ENCODE measurements at places on chromosomes 2 and 18.

- peak; percentile 41 for DNase-seq
Observed at GRCh38 chr2:18749912-18750526, 160.7 kb upstream of the NT5C1B start.

DNA sequence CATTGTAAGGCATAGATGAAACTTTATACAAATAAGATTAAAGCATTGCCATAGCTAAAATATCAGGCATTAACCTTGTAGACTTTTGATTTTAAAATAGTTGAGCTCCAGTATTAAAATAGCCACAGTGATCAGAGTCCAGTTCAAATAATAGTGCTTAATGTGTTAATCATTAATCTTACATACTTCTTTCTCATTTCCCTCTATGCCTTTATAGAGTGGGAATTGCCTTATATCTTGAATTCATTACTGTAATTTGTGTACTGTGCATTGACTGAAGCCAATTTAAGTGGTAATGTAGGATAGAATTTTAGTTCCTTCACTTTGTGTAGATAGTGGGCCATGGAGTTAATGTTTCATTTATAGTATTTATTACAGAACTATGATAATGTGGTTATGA lies 549.2 kb upstream of the VWC2L start:
- no peak for DNase-seq

DNA sequence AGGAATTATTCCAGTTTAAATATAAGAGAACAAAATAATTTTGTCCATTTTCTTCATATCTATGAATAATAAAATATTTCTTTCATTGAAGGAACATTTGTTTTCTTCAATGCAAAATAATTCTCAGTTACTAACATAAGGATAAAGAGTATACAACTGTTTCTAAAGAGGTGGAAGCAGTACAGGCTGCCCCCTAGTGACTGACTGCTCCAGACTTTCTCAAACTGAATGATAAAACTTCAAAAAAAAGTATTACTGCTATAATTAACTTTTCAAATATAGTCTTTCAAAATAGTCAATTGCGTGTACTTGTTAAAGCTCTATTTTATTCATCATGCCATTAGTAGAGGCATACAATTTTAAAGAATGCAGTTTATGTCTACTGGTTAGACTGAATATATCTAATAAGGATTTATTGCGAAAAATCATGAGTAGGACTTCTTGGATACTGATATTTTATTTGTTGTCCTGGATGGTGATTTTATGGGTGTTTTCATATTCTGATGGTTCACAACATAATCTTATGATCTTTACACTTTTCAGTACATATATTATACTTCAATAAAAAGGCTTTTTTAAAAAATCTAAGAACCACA lies 100.1 kb downstream of the WDPCP start:
- peak; percentile 17 for DNase-seq

GRCh38 chr2:80351231-80351630 lies 46.7 kb upstream of the LRRTM1 start:
- no peak for DNase-seq

- no peak for DNase-seq
Observed at GRCh38 chr2:199261239-199261638, 196.5 kb downstream of the SATB2 start.

DNA sequence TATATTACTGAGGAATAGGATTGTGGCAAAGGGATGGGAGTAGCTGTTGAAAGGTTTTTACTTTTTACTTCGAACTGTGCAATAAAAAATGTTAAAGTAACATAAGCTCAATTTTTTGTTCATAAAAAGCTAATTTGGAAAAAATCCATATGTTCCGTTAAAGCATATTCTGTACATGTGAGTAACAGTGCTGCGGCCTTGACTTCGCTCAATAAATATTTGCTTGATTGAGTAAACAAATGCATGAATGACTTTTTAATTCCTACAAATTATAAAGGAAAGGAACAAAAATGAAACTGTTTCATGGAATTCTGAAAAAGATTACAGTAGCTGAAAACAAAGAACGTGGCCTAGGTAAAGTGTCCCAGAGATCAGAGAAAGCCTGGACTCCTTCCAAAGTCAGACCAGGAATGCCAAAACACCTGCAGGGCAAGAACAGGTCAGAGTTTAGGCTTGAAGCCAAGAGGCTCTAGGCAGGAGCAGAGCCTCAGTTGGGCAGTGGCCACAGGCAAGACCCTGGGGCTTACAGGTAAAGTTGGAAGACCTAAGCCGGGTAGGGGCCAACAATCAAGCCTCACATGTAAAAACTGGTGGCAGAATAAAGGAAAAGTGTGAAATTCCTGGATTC lies 44.3 kb upstream of the FIGN start:
- DNase-seq: no peak

DNA sequence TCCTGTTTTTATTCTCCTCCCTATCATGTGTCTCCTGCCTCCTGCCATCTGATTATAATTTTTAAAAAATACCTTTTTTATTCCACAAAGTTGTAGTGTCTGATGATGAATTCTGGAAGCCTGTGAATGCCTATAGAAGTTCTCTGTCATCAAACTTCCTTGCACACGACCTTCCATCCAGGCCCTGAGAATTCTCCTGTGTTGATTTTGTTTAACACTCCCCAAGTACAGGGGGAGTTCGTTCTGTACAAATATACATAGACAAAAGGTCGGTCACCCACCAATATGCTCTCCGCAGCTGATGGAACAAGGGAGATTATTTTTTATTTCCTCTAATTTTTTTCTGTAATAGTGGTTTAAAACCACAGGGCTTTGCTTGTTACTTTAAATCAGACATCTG lies 232.5 kb downstream of the PIEZO2 start:
- no peak for DNase-seq

GRCh38 chr18:11946756-11947155 lies 34.6 kb upstream of the IMPA2 start:
- peak; percentile 20 for DNase-seq

- no peak for DNase-seq
Observed at GRCh38 chr2:217387776-217388387, 528.0 kb upstream of the TNP1 start.

DNA sequence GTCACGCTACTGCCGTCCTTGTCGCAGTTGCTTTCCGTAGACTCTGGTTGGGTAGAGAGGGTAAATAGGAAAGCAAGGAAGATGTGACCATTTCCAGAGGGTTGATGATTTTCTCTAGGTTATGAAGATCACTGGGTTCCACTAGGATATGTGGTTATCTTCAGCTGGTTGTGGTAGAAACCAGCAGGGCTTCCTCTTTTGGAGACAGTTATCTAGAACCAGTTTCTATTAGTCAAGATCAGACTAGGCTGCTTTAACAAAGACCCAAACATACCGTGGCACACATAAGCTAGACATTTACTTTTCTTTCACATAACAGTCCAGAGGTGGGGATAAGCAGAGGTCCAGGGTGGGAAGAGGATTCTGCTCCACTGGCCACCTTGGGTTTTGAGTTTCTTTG lies 59.6 kb downstream of the FASTKD2 start:
- no peak for DNase-seq

GRCh38 chr2:5123582-5124196 lies 568.5 kb upstream of the SOX11 start:
- no peak for DNase-seq

DNA sequence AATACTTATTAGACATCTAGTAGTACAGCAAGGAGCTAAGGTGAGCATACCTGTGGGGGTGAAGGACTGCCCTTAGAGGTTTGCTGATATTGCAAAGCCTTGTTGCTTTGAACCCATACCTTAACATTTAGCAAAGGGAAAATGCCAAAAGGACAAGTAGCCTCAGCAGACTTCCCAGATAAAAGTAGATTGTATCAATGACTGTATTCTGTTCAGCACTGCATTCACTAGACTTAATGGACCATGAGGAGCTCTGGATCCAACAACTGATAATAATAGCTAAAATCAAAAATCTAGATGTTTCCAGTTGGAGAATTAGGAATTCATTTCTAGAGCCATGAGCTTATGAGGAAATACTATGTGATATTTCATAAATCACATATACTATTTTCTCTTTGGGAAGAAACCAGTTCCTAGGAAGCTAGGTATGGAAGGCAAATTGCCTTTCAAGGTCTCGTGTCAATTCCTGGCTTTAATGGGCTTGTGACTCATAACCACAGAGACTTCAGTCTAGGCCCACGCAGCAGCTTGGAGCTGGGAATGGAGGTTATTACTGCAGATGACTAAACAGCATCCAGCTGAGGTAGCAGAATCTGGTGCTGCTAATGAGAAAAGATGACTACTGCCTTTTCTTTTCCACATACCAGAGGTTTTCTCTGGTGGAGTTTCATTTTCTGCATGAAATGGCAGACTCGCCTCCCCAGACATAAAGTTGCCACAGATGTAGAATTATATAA lies 191.2 kb upstream of the NABP1 start:
- no peak for DNase-seq

DNA sequence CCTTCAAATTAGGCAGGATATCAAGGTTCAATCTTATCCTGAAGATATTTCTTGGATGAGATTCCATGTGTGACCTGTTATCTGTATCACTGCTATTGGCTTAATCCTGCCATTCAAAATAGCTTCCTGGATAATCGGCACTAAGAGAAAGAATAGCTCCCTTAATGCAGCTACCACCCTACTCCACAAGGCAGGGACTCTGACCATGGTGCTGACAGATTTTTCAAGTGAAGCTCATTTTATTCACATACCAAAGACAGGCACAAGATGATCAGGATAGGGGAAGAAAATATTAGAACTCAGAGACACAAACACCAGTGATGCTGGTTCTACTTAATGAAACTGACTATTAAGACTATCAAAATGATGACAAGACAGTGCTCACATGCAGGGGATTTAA lies 74.9 kb downstream of the ORC4 start:
- no peak for DNase-seq

- DNase-seq: no peak
Observed at GRCh38 chr18:21853775-21854552, 113.4 kb downstream of the MIB1 start.

- no peak for DNase-seq
Observed at GRCh38 chr2:232333361-232334135, 45.0 kb upstream of the ALPP start.

- DNase-seq: no peak
Observed at GRCh38 chr2:139424101-139424500, 643.9 kb upstream of the NXPH2 start.

GRCh38 chr2:133438026-133438425 lies 130.2 kb downstream of the NCKAP5 start:
- DNase-seq: no peak

Data from activated T-cell treated with anti-CD3 and anti-CD28 coated beads, Interleukin-2, amount 50 U/mL, for 48 hours (primary cell).